Esophagus muscularis mucosa (tissue), 4 donors: ENCODE measurements at places on chromosomes 5 and 9. TPM values are rescaled to one million over a fixed set of nuclear protein-coding genes. Genes with fewer than 3 reads are reported as not detected.

The CD274 gene
- total RNA-seq = 0.65 TPM

The WASHC1 gene
- total RNA-seq = 8.4 TPM

The DND1 gene
- total RNA-seq = 0.83 TPM

The OMD gene
- total RNA-seq = 22.8 TPM

The CCNI2 gene
- not detected for total RNA-seq

The TEK gene
- total RNA-seq = 17.4 TPM

The FRRS1L gene
- 7.6 TPM for total RNA-seq

The PCDHGA11 gene
- total RNA-seq = 5.1 TPM

The ORM1 gene
- not detected for total RNA-seq

The CCNJL gene
- 2.5 TPM for total RNA-seq

The FAM81B gene
- not detected for total RNA-seq

GRCh38 chr9:34553511-34554021 lies 30.8 kb upstream of the ENHO start:
- H3K27ac ChIP-seq = no peak overlapping the region
- peaks cover 30% of the 10 kb centered on the region for H3K27me3 ChIP-seq
- H3K4me1 ChIP-seq = no peaks in the 10 kb centered on the region
- no peak overlapping the region for H3K4me3 ChIP-seq
- H3K36me3 ChIP-seq = no peaks in the 10 kb centered on the region

GRCh38 chr9:124000784-124001457 lies 10.6 kb upstream of the LHX2 start:
- no peaks in the 10 kb centered on the region for H3K36me3 ChIP-seq
- peaks cover 91% of the 10 kb centered on the region for H3K27me3 ChIP-seq
- peaks cover 34% of the 10 kb centered on the region for H3K4me1 ChIP-seq
- no peak overlapping the region for H3K27ac ChIP-seq

DNA sequence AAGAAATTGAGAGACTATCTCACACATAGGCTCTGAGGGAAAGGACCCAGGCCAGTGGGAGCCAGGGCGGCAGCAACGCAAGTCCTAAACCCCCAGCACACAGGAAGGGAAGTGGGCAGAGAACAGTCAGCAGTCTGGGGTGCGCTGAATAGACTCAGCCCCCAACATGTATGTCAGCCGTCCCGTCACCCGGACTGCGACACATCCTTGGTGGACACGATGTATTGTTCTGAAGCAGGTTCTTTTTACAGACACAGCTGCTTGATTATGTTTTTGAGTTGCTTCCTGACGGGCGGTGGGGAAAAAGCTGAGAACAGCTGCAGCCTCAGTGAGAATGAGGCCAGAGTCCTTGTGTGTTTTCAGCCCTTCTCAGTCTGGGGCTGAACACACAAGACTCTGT lies 64.1 kb upstream of the CXCL14 start:
- H3K4me3 ChIP-seq = no peak overlapping the region
- no peaks in the 10 kb centered on the region for H3K4me1 ChIP-seq
- no peak overlapping the region for H3K27ac ChIP-seq
- H3K27me3 ChIP-seq = no peaks in the 10 kb centered on the region

- no peaks in the 10 kb centered on the region for H3K4me1 ChIP-seq
- DNase-seq = no peak
- H3K27ac ChIP-seq = no peak overlapping the region
- no peak overlapping the region for H3K4me3 ChIP-seq
These were observed 347.4 kb downstream of the PSAT1 start for GRCh38 chr9:78644359-78644758.

- no peak overlapping the region for H3K4me3 ChIP-seq
- H3K36me3 ChIP-seq = no peaks in the 10 kb centered on the region
- H3K4me1 ChIP-seq = no peaks in the 10 kb centered on the region
- no peaks in the 10 kb centered on the region for H3K27me3 ChIP-seq
- no peak for DNase-seq
These were observed 865.4 kb upstream of the ACO1 start for GRCh38 chr9:31519011-31519410.

DNA sequence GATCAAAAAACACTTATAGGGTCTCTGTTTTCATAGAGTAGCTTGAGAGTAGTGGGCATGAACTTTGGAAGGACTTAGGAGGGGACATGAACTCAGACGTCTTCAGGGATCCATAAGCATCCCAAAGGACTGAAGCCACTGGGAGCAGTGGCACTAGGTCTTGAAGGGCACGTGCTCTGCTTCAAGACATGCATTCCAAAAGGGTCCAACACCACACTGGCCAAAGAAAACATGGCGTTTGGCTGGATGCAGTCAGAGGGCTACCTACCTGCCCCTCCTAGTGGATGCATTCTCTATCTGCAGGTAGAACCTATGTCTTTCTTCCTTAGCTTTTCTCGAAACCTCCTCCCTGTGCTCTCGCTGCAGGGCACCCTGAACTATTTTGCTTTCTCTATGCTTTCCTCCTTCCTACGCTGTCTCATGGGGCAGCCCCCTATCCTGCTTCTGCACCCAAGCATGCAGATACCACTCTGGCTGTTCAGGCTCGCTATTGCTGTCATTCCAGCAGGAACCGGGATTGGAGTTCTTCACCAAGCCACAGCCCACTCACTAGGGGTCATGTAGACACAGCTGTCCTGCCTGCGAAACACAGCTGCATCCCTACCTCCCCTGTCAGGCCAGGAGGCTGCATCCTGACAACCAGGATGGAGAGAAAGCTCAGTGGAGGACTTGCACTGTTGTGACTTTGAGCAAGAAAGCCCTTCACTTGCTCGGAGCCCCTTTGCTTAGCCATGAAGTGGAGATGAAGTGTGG lies 11.9 kb downstream of the FAM240B start:
- H3K27me3 ChIP-seq = no peaks in the 10 kb centered on the region
- no peaks in the 10 kb centered on the region for H3K4me1 ChIP-seq
- no peak overlapping the region for H3K4me3 ChIP-seq
- no peak for DNase-seq
- H3K27ac ChIP-seq = no peak overlapping the region

DNA sequence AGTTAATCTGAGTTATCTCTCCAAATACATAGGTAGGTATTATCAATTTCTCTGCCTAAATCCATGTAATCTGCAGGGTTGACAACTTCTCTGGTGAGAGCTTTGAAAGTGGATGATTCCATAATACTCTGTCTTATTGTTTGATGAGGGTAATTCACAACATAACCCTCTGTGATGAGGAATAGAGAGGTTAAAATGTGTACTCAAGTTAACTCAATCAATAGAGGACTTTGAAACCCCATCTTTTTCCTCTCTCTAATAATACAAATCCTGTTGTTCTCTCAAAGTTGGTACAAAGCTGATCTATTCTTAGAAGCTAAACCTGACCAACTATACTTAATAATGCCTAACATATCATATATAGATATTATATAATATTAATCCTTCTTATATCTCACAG lies 100.1 kb downstream of the PLPPR1 start:
- H3K27ac ChIP-seq = no peak overlapping the region
- DNase-seq = no peak
- no peaks in the 10 kb centered on the region for H3K36me3 ChIP-seq
- H3K4me3 ChIP-seq = no peak overlapping the region
- no peaks in the 10 kb centered on the region for H3K27me3 ChIP-seq

GRCh38 chr5:180155365-180155926 lies 53.6 kb downstream of the RASGEF1C start:
- H3K27me3 ChIP-seq = no peaks in the 10 kb centered on the region
- DNase-seq = peak; percentile 87
- no peaks in the 10 kb centered on the region for H3K4me1 ChIP-seq

- H3K4me1 ChIP-seq = no peaks in the 10 kb centered on the region
These were observed 141.8 kb downstream of the MUSK start for GRCh38 chr9:110810262-110810976.

GRCh38 chr5:95471942-95472341 lies 80.8 kb downstream of the FAM81B start:
- no peak overlapping the region for H3K27ac ChIP-seq
- H3K27me3 ChIP-seq = no peaks in the 10 kb centered on the region
- peaks cover 46% of the 10 kb centered on the region for H3K36me3 ChIP-seq
- no peaks in the 10 kb centered on the region for H3K4me1 ChIP-seq
- DNase-seq = no peak

GRCh38 chr5:83093692-83094091 lies 16.3 kb downstream of the XRCC4 start:
- H3K36me3 ChIP-seq = no peaks in the 10 kb centered on the region
- DNase-seq = no peak
- H3K27me3 ChIP-seq = no peaks in the 10 kb centered on the region

GRCh38 chr9:85925493-85925892 lies 15.5 kb upstream of the NAA35 start:
- no peak overlapping the region for H3K27ac ChIP-seq
- no peaks in the 10 kb centered on the region for H3K27me3 ChIP-seq
- DNase-seq = no peak

- peak within 1 kb of the TSS; percentile 59 for H3K27ac ChIP-seq
- peaks cover 5% of the 10 kb centered on the region for H3K4me1 ChIP-seq
- peak within 1 kb of the TSS; percentile 89 for H3K4me3 ChIP-seq
- no peaks in the 10 kb centered on the region for H3K36me3 ChIP-seq
These were observed at the start of gene SEMA4D for GRCh38 chr9:89497978-89498851. TSS of gene SEMA4D (minus strand) at chr9:89498113. CDS start at chr9:89405456, 92,657 bp downstream.

GRCh38 chr5:176532795-176533194 lies 4.4 kb downstream of the RNF44 start:
- no peak overlapping the region for H3K4me3 ChIP-seq
- peaks cover 26% of the 10 kb centered on the region for H3K36me3 ChIP-seq
- peaks cover 70% of the 10 kb centered on the region for H3K4me1 ChIP-seq
- no peak for DNase-seq
- peak overlapping the region; percentile 94 for H3K27ac ChIP-seq
- H3K27me3 ChIP-seq = no peaks in the 10 kb centered on the region

GRCh38 chr5:83496626-83497025 lies 25.1 kb downstream of the VCAN start:
- no peaks in the 10 kb centered on the region for H3K27me3 ChIP-seq
- H3K27ac ChIP-seq = no peak overlapping the region
- no peak overlapping the region for H3K4me3 ChIP-seq
- no peaks in the 10 kb centered on the region for H3K36me3 ChIP-seq

DNA sequence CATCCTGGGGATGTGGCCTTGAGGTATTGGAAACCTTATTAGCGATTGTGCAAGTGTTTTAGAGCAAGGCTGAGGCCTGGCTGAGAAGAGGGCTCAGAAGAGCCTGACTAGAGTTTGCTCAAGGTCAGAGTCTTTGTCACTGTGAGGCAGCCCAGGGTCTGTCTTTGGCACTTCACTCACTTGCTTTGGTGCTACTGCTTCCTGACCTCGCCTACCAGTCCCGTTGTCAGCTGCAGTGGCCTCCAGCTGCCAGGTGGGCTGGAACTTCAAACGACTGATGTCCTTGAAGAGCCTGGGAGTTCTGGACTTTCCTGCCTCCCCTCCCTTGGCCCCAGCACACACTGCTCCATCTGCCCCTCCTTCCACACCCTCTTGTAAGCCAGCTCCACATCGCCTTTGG lies 228.0 kb downstream of the SNX18 start:
- peaks cover 9% of the 10 kb centered on the region for H3K4me1 ChIP-seq
- no peaks in the 10 kb centered on the region for H3K36me3 ChIP-seq
- H3K4me3 ChIP-seq = no peak overlapping the region
- DNase-seq = peak; percentile 79
- H3K27me3 ChIP-seq = no peaks in the 10 kb centered on the region
- H3K27ac ChIP-seq = no peak overlapping the region

GRCh38 chr5:157282150-157282549 lies 16.2 kb downstream of the CYFIP2 start:
- H3K4me3 ChIP-seq = no peak overlapping the region
- H3K27ac ChIP-seq = no peak overlapping the region
- no peaks in the 10 kb centered on the region for H3K36me3 ChIP-seq
- H3K4me1 ChIP-seq = peaks cover 5% of the 10 kb centered on the region
- no peaks in the 10 kb centered on the region for H3K27me3 ChIP-seq
- DNase-seq = no peak

DNA sequence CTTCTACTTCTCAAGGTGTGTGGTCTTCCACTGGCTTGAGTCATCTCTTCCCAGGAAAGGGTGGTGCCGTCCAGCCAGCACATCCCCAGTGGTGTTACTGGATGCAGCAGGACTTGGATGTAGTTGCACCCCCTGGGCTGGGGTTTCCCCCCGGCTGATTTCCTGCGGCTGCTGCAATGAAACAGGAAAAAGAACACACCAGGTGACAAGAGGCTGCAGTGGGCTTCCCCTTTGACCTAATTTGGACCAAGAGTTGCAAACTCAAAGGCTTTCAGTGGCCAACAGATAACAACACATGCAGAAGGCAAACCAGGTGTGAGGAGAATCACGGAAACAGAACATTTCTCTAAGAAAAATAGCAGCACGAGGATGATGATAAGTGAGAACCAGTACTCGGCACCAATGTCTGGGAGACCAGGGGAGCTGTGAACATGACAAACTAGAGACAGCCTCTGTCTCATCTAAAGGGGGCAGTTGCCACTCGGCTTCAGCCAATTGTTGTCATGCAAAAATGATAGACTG lies 83.7 kb downstream of the PDE6A start:
- no peaks in the 10 kb centered on the region for H3K36me3 ChIP-seq
- peaks cover 18% of the 10 kb centered on the region for H3K4me1 ChIP-seq
- no peak overlapping the region for H3K4me3 ChIP-seq
- no peaks in the 10 kb centered on the region for H3K27me3 ChIP-seq
- DNase-seq = no peak
